ENCODE measurements at places on chromosomes 3 and 15. TPM values are rescaled to one million over a fixed set of nuclear protein-coding genes. Genes with fewer than 3 reads are reported as not detected.

LEKR1 gene
- total RNA-seq: not detected

TNFSF10 gene
- 21.5 TPM for total RNA-seq

ZBBX gene
- not detected for total RNA-seq

DNA sequence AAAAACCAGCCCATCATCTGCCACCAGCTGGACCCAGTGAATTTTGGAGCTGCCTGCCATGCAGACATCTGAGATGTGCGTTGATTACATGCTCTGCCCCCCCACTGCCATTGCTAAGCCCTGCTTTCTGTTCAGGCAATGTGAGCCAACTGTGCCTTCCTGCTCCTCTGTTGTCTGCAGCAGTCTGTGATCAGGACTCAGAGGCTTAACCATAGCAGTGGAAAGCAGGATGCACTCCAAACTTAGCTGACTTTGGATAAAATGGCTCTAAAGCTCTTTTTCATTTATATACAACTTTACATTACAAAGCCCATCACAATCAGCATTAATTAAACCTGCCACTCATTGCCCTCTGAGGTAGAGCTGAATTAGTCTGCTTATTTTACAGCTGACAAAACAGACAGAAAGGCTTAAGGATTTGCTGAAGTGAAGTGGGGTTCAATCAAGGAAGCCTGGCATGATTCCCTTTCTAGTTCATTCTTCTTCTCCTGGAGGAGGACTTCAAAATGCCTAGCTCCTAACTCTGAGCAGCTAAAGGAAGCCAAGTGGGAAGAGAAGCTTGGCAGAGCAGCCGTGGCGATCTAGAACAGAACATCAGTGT is 15.7 kb upstream of the RPS27L start:
- ATAC-seq: no peak

GRCh38 chr15:92848852-92849598 is 51.1 kb upstream of the CHD2 start:
- ATAC-seq: no peak

DNA sequence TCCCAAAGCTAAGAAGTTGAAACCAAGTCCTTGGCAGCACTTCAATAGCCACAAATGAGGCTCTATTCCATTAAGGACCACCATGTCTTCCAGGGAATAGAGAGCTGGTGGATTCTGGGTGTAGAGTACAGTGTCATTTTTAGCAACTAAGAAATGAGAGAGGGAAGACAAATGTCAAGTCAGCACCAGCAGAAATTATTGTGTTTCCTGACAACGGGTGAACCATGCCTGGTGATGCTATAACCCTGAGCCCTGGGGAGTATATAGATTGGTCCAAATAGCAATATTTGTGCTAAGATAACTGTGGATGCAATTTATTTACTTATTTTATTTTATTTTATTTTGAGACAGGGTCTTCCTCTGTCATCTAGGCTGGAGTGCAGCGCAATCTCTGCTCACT is 305.6 kb upstream of the WNT5A start:
- no peak for ATAC-seq

DNA sequence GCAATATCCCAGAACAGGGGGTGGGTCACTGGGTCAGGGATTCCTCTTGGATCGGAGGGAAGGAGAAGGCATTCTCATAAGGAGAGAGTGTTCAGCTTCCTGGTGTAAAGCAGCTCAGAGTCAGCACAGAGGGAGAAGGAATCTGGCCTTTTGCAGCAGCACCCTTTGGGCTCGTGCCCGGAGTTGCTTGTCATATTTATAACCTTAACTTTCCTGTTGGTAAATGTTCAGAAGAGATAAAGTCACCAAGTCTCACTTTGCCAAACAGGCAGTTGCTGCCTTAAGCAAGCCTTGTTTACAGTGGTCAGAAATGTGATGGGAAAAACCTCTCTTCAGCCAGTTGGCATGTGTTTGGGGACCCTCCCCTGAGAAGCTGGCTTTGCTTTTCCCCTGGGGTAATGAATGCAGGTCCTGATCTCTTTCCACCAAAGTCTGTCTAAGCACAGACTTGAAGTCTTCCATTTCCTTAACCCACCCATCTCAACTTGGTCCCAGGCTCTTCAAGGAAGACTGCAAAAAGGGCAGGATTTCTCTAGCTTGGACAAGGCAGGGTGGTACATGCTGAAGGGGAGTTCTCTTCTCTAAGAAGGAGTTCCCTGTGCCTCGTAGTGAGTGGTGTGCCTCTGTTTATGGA is 206.9 kb upstream of the BHLHE40 start:
- peak; percentile 77 for ATAC-seq

DNA sequence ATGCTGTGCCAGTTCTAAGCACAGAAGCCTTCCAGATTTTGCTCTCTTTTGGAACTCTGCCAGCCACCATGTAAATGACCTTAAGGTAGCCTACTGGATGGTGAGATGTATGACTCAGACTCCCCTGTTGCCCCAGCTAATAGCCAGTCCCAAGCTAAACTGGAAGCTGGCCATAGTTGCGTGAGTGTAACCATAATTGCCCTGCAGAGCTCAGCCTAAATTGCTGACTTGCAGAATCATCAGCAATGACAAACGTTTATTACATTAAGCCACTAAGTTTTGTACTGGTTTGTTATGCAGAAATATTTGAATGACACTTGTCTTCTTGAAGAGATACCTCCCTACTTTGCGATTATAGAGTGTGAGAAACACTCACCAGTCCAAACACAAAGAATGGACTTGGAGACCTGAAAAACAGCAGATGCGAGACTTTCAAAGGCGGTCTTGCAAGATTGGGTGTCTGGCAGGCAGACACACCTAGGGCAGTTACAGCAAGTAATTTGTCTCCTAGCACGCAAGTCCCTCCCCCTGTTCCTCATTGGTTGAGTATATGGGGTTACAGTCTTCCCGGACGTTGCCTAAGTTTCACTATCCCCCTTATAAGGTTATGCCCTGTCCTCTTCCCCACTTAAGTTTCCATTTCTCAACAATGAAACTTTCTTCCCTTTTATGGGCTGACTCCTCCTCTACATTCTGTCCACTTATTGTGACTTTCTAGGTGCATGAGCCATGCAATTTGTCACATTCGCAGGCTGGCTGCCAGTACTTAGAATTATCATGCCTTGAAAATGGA is 83.6 kb upstream of the XCR1 start:
- ATAC-seq: peak; percentile 74

DNA sequence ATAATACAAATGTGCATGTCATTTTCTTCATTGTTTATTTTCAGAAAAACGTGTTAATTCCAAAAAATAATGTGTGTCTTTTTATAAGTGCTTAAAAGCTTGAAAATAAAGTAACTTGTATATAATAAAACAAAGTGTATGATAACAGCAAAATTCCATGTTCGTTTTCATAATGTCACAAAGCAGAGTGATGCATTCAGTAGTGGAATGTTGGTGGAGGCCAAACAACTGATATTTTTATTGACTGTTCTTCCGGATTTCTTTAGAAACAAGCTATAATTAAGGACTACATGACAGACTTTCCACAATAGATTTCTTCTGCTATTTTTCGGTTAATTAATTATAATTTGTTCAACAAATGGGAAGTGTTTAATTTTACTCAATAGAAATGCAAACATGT is 412.7 kb downstream of the GABRG3 start:
- no peak for ATAC-seq

DNA sequence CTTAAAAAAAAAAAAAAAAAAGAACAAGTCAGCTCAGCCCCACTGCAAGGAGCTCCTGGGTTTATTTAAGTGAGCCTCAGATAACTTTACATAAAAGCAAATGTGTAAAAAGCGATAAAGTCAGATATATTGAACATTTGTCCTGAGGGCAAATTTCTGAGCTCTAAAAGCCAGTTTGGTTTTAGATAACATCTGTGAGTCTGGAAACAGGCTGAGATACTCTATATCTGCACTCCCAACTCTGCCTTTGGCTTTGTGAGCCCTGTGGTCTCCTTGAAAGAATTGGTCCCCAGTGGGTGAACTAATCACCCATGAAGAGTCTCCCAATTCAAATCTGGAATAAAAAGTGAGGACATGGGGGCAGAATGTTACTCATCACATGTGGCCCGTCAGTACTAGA is 104.6 kb downstream of the APBA2 start:
- no peak for ATAC-seq

DNA sequence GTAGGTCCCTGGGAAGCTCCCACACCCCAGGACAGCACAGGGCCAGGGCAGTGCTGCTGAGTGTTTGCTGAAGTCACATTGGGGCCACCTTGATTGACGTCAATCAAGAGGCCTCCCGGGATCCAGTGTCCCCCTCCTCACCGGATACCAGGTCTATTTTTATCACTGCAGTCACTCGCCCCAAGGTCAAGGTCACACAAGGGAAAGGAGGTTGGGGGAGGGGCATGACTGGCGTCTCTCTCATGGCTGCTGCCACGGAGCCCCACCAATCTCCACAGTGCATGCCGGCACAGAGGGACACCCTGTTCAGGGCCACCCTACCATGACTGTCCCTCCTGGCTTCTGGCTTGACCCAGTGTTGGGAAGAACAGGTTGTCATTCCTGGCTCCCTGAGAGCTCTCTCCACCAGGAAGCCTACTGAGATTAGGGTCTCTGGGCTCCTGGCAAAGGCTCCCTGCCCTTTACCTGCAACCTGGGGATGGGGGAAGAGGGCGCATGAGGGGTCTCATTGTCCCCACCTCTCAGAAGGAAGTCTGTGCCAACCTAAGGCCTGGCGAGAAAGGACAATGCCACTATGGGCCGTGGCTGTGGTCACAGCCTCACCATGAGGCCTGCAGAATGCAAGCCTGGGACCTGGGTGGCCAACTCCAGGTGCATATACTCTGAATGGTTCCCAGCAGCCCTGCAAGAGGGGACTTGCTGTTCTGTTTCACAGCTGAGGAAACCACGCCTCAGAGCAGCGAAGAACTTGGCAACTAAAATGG is 1.5 kb downstream of the MYL3 start:
- no peak for ATAC-seq

- ATAC-seq: peak; percentile 86
These were observed 15.6 kb upstream of the MAGEF1 start for GRCh38 chr3:184727357-184728009.

DNA sequence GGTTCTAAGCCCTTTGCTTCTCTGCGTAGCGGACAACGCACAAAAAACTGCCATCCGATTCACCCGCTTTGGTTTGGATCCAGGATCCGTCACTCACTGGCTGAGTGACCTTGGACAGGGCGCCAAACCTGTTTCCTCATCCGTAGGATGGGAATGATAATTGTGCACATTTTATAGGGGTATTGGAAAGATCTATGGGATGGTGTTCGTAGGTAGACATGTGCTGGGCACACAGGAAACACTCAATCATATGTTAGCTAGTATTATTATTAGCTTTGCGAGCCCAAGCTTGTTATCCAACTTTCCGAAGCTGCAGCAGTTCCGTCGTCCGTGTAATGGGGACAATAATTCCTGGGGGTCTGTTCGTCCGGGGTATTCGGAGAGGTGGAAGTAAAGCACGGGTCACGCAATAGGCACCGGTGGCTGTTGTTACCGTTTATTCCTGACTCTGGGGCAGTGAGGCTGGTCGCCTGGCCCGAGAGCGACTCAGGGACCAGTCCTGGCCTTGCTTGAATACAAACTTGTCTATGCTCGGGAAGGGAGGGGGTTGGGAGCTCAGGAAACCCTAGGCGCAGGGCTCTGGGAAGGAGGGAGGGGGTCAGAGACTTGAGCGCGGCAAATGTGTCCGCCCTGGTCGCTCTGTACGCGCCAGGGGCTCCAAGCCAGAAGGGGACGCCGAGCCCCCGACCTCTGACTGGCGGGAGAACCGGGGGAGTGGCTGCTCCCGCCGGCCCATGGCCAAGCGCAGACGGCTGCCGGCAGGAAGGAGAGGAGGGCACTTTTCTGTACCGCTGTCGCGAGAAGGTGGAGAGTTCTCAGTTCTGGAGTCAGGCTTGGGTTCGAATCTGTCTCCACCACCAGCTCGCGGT is 1.3 kb downstream of the SPSB4 start:
- peak; percentile 15 for ATAC-seq

GRCh38 chr3:31481697-31482096 is 51.0 kb upstream of the STT3B start:
- ATAC-seq: no peak

DNA sequence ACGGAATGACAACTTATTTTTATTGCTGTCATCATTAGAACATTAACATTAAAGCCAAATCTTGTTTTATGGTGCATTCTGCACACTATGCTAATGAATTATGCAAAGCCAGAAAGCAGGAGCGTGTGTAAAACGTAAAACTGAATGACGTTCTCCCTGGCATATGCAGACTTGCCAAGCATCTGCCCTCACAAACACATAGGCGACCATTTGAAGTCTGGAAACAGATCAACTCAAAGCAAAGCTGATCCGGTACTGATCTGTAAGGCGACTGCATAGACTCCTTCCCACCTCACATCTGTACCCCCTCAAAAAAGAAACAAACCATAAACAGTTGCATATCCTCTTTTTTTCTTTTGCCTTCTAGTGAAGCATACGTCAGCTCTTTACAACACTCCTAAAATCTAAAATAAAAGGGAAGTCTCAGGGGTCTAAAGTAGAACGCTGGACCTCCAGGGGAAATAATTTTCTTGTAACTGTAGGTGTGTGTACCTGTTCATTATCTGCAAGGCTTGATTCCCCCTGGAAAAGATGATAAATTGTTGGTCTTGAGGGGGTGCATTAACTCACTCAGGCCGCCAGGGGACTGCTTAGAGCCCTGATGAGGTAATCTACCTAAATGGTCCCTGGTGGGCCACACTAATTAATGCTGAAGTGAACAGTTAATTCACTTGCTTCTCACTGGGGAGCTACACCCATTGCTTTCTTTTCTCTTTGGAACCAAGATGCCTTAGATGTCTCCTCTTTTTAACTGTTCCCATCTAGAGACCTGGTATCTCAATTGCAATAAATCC is 231.4 kb downstream of the CDIN1 start:
- ATAC-seq: no peak

DNA sequence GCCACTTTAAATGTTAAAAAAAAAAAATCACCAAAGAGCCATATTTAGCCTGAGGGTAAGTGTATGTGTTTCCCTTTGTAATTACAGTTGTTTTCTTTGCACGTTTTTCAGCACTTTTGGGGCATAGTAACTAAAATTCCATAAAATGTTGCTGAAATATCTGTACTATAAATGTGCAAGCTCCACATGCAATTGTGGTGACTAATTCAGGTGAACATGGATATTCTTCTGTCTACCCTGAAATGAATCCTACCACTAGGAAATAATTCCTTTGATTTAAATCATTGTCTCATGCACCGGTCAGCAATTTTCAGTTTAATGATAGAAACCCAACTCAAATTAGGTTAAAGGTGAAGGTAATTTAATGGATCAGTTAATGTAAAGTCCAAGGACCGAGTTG is 13.1 kb upstream of the TFG start:
- no peak for ATAC-seq

GRCh38 chr3:152477422-152477821 is 208.7 kb downstream of the MBNL1 start:
- ATAC-seq: no peak

GRCh38 chr15:27797765-27798164 is 301.4 kb downstream of the OCA2 start:
- no peak for ATAC-seq

DNA sequence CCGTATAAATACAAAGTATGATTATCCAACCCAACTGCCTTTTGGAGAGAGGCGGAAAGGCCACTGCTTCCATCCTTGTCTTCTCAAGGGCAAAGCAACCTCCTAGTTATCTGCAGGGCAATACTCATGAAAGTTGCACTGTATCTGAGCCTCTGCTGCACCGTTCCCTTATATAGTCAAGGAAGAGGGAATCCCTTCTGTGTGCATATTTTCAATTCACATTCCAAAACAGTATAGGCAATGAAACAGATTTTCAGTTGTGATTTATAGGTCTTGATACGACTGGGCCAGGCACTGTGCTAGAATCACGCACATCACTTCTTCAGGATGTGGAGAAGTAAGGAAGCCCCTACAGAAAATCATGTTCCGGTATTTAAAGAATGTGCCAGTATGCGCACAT is 455.7 kb downstream of the FOXP1 start:
- ATAC-seq: no peak

All from gastroesophageal sphincter (tissue), 4 donors.